ENCODE measurements at places on chromosomes 13 and 19.

- no peak for DNase-seq
- H3K4me3 ChIP-seq, result no peak overlapping the region
Observed at GRCh38 chr13:40465015-40465390, 201.4 kb downstream of the FOXO1 start.

DNA sequence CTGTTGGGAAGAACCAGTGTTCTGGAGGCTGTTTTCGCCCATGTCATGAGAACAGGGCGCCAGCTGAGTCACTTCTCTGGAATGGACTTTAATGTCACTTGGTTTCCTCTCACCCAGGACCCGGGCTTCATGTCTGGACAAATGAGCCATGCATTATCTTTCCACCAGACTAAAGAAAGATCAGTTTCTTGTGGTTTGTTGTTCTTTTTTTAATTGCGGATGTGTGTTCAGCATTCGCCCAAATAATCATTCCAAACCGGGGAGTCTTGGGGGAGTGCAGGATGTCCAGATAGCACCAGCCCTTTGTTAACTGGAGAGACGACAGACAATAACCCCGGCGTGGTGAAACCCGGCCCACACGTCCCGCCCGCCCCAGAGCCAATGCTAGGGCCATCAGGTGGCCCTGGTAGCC is 102.5 kb downstream of the COL4A2 start:
- H3K4me3 ChIP-seq, result no peak overlapping the region
- H3K36me3 ChIP-seq, result no peaks in the 10 kb centered on the region
- no peak for DNase-seq
- H3K4me1 ChIP-seq, result peaks cover 60% of the 10 kb centered on the region

DNA sequence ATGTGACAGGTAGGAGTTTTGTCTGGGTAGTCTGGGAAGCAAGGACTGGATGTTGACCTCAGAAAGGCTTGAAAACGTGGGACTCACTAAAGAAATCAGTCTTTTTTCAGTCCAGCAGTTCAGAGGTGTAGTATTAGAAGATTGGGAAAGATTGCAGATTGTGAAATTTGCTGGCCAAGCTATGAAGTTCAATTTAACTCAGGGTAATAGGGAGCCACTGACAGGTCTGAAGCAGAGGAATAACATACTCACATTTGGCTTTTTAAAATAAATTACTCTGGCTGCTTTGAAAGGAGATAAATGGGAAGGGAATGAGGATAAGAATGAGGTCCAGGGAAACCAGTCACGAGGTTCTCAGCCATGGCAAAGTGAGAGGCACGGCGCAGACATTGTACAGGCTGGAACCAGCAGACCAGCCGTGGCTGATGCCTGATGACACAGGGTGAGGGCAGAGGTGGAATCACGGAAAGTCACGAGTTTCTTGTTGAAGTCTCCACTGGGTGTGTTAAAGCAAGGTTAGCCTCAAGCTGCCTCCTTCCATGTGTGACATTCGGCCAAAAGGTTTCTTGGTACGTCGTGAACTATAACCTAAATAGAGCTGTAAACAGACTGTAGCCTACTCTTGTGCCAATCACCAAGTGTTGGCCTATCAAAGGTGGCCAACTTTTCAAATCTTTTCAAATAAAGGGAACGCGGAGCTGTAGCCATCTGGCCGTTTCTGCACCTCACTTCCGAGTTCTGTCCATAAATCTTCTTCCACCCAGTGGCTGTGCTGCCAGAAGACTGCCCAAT is 377.6 kb downstream of the IRS2 start:
- H3K27ac ChIP-seq, result no peak overlapping the region
- H3K36me3 ChIP-seq, result no peaks in the 10 kb centered on the region

GRCh38 chr19:50272263-50272897 is 56.8 kb downstream of the KCNC3 start:
- H3K4me1 ChIP-seq, result no peaks in the 10 kb centered on the region
- H3K27me3 ChIP-seq, result no peaks in the 10 kb centered on the region
- H3K4me3 ChIP-seq, result no peak overlapping the region
- DNase-seq, result no peak
- H3K36me3 ChIP-seq, result peaks cover 4% of the 10 kb centered on the region

DNA sequence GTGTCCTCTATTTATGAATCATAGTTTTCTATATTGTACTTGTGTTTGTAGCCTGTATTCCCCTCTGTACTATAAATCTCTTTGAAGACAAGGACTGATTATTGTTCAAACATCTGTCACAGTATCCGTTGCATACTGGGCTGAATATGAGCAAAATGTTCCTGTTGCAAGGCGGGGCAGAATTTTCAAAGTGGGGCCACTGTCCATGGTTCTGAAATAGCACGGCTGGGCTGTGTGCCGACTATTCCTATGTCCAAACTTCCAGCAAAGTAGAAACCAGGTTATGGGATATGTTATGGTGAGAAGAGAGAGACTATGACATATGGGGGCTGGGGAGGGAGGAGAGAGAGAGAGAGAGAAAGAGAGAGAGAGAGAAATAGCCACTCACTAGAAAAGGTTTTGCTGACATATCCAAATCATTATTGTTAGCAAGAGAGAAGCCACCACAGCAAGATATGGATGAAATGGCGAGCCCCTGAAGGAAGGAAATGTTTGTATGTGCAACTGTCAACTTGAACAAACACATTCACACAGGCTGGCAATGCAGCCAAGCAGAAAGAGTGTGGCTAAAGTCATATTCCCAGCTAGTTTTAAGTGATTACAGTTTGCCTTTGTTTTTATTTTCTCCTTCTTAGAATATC is 107.0 kb upstream of the GPR12 start:
- DNase-seq, result no peak
- H3K27ac ChIP-seq, result no peak overlapping the region
- no peaks in the 10 kb centered on the region for H3K4me1 ChIP-seq
- H3K4me3 ChIP-seq, result no peak overlapping the region
- H3K36me3 ChIP-seq, result no peaks in the 10 kb centered on the region

- H3K36me3 ChIP-seq, result no peaks in the 10 kb centered on the region
- peaks cover 14% of the 10 kb centered on the region for H3K4me1 ChIP-seq
- no peaks in the 10 kb centered on the region for H3K27me3 ChIP-seq
- DNase-seq, result no peak
- no peak overlapping the region for H3K4me3 ChIP-seq
Observed at GRCh38 chr19:4803736-4804695, 12.5 kb downstream of the FEM1A start.

GRCh38 chr19:13396250-13397080 is 109.8 kb downstream of the CACNA1A start:
- no peak overlapping the region for H3K27ac ChIP-seq

Data from vagina (tissue), 2 donors.